ENCODE measurements at places on chromosomes 7 and 10.

DNA sequence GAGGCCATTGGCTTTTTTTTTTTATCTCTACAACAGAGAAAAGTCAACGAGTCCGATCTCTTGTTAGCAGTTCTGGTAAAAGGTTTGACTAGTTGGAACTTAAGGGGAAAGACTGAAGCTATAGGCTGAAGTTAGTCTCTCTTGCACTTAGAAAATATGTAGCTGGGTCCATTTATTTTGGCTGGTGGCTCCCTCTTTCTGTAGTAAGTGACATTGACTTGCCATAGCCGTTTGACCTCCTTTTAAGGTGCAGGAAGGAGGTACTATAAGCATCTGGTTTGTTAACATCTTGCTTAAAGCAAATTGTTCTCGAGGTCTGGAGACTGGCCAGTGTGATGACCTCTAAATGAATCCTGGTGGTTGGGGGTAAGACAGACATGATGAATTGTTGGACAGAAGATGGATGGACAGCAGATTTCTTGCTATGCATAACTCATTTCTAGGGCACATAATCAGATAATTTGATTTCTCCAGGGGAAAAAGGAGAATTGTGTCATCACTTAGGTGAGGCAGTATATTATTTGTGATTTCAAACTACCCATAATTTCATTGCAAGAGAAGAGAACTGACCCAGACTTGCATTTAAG lies 356.3 kb upstream of the GALNT17 start:
- peak; percentile 44 for DNase-seq

- DNase-seq, result no peak
Observed at GRCh38 chr7:42348631-42349030, 111.6 kb upstream of the GLI3 start.

GRCh38 chr7:110548372-110548771 lies 542.6 kb upstream of the LRRN3 start:
- DNase-seq, result no peak

DNA sequence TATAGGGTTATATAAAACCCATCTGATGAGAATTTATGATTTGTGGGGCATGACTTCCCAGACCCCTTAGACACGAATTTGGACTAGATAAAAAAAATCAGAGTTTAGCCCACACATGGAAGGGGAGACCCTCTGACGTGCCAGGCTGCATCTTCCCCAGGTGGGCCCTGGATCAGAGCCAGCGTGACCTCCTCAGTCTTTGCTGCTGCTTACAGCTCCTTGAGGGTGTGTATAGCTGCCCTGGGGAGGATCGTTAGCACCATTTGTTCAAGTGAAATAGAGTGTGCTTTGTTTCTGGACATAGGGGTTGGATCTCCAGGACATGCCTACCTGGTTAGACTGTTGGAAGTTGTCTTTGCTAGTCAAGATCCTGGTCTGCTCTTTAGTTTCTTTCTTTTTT lies 54.2 kb downstream of the DOCK1 start:
- DNase-seq, result no peak

DNA sequence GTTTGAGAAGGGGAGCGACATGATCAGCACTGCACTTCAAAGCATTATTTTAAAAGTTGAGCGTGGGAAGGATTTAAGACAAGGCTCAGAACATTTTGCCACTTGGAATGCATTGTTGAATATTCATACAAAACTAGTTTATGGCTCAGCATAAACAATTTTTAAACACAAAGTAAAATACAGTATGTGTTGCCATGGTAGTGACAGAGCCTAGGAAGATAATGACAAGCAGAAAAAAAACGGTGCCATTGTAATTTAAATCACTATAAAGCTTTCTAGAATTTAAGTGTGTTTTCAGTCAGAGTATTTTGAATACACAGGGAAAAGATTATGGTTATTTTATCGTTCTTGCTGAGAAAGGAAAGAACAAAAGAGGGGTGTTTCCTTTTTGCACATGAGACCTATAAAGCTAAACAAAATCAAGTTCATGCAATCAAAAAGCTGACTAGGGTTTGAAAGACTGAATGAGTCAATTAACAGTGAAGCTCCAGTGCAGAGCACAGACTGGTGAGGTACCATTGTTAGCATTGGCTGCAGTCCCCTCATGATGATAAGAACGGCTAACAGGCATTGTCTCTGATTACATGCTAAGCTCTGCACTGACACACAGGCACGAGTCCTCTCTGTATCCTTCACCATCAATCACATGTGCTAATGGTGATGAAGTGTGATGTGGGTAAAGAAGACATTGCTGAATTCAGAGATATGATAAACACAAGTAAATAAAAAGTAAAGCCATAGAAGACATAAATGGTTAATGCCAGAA lies 181.9 kb upstream of the VSTM2A start:
- no peak for DNase-seq

- DNase-seq, result no peak
Observed at GRCh38 chr7:1539181-1539881, 8.8 kb downstream of the MAFK start.

- DNase-seq, result no peak
Observed at GRCh38 chr7:81482600-81483186, 287.2 kb downstream of the HGF start.

- DNase-seq, result no peak
Observed at GRCh38 chr7:91683823-91684222, 196.7 kb downstream of the MTERF1 start.
